Left hindlimb (tissue), 1 donor: ENCODE measurements at places on chromosomes 13 and 19.

DNA sequence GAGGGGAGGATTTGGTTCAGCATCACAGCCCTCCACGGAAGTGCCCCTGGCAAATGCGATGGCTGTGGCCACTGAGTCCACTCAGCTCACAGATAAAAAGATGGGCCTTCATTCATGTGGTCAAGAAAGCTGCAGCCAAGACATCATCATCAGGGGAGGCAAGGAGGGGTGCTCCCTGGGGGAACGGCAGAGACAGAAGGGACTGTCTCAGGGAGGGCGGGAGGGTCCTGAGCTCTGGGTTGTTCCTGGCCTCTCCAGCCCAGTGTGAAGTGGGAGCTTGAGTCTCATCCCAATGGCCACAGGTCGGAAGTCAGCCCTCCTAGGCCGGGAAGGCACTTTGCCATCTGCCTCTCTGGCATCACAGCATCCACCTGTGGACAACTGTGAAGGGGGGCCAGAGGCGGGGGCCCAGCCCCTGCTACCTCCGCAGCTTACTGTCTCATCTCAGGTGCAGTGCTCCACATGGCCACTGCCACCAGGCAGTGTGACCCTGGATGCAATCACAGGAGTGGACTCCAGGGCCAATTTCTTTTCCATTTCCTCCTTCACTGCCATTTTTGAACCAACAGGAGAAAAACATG lies 137.8 kb upstream of the SOX1 start:
- DNase-seq: no peak

DNA sequence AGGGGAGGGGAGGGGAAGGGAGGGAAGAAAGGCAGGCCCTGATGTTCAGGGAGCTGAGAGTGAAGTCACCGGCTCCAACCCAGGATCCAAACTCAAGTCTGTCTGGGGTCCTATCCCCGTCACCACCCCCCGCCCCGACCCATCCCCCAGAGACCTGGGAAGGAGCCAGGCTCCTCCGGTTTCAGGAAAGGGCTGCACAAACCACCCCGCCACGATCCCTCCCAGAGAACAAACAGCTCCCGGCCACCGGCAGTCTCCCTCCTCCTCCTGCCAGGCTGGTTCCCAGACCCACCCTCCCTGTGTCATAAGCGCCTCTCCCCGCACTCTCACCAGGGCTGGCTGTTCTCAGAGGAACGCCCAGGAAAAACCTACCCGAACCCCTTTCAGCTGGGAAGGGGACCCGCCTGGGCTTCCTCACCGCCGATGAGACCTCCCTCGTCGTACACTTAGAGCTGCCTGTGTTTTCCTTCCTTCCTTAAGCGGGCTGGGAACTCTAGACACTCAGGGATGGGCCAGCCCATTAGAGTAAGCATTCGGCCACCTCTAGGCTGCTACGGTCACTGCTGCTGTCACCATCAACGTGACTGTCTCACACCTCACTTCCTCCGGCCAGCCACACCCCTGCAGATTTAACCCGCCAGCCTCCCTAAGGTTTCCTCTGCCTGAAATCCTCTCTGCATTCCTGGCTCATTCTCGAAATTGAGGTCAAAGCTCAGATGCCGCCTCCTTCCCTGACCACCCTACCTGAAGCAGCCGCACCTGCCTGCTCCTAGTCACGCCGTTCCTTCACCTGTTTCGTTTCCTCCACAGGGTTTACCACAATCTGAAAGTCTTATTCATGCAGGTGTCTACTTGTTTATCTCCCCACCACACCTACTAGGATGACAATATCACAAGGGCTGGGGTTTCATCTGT lies 6.3 kb upstream of the RDH13 start:
- DNase-seq: peak; percentile 66

- DNase-seq: no peak
Observed at GRCh38 chr19:16167055-16167454, 6.3 kb downstream of the CIB3 start.

- no peak for DNase-seq
Observed at GRCh38 chr19:18230941-18231734, 4.9 kb upstream of the PDE4C start.

- DNase-seq: no peak
Observed at GRCh38 chr13:101449790-101450748, 2.4 kb upstream of the ITGBL1 start.

- DNase-seq: no peak
Observed at GRCh38 chr19:38867171-38867780, 10.8 kb downstream of the RINL start.

- DNase-seq: no peak
Observed at GRCh38 chr13:42048342-42048683, at the start of gene DGKH. TSS of gene DGKH (plus strand) at chr13:42048648. CDS start at chr13:42048774, 126 bp downstream.

- no peak for DNase-seq
Observed at GRCh38 chr19:34662919-34663318, 14.0 kb downstream of the SCGB2B2 start.

DNA sequence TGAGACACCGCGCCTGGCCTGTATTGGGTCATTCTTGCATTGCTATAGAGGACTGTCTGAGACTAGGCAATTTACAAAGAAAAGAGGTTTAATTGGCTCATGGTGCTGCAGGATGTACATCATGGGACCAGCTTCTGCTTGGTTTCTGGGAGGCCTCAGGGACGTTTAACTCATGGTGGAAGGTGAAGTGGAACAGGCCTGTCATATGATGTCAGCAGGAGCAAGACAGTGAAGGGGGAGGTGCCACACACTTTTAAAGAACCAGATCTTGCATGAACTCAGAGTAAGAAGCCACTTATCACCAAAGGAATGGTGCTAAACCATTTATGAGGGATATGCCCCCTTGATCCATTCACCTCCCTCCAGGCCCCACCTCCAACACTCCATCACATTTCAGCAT lies 18.7 kb downstream of the CARD8 start:
- no peak for DNase-seq

DNA sequence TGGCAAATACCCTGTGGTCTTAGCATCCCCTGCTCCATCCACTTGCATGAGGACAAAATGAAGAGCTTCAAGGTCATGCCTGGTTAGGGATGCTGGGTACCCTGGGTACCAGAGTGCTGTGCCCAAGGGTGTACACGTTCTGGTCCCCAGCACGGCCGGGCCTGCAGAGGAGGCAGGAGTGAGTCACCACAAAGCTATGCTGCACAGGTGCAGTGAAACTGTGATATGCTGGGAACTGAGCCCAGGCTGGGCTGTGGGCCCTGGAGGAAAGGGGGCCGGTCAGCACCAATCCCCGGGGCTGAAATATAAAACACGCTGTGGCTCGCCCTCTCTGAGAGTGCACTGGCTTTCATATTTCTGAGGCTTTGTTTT lies 95.1 kb downstream of the TSHZ3 start:
- DNase-seq: peak; percentile 66

GRCh38 chr13:46166947-46167610 lies 14.9 kb downstream of the LCP1 start:
- DNase-seq: no peak

DNA sequence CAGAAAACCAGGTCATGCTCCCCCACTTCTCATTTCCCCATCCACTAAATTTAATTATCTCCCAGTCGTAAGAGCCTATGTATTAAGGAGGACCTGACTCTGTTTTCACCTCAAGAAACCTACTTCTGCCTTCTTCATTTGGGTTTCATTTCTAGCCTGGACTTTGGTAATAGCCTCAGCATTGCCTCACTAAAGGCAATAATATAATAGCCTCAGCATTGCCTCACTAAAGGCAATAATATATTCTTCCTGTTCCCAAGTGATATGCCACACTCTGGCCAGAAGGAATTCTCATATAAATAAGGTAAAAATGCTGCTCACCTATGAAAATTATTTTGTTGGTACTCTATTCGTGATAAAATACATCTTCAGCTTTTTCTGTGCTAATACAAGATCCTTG lies 993.9 kb downstream of the EFNB2 start:
- no peak for DNase-seq

GRCh38 chr13:103607995-103608394 lies 541.8 kb upstream of the SLC10A2 start:
- DNase-seq: no peak

DNA sequence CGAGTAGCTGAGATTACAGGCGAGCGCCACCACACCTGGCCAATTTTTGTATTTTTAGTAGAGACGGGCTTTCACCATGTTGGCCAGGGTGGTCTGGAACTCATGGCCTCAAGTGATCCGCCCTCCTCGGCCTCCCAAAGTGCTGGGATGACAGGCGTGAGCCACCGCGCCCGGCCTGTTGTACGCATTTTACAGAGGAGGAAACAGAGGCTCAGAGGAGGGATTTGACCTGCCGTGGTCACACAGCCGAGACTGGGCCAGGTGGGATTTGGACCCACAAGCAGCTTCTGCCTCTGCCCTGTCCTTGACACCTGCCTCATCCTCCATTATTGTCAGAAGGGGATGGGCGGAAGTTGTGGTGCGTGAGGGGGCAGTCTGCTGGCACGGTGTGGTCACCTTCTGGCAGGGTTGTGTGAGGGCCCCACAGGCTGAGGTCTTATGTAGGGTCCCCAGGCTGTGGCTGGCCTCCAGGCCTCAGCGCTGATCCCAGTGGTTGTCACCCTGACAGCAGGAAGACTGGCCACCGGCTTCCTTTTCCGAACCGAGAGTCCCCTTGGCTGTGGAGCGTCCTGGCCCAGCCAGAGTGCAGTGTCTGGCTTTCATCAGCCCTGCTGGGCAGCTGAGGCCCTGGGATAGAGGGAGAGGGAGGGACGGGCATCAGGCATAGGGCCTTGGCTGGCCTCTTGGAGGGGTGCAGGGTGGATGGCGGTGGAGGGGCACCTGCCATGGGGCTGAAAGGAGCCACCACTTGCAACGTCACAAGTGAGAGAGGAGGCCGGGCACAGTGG lies 20.3 kb downstream of the NFIC start:
- no peak for DNase-seq

DNA sequence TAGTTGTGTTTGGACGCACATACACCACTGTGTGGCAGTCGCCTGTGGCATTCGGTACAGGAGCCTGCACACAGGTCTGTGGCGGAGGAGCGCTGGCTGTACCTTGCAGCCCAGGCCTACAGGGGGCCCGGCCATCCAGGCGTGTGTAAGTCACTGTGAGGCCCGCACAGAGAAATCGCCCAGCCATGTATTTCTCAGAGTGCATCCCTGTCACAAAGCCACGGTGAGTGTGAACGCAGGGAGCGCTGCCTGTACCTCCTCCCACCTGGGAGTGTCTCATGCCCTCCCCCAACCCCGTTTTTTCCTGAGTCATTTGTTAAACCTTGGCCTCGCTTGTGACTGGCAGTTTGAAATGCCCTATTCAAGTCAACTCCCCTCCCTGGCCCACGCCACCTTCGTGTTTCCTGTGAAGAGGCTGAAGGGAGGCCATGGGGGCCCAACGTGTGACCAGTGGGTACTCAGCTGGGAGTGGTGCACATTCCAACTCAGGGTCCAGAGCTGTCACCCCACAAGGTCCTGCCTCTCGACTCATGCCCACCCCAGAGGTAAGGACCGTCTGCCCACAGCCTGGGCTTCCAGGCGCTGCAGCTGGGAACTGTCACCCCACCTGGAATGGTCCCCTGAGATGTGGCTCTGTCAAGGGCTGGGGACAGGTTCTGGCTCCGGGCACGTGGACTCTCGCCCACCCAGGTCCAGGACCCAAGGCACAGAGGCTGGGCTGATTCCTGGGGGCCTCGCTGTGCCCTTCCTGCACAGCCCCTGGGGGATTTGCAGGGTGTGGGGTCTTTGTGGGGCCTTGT lies 11.6 kb upstream of the RASA3 start:
- peak; percentile 23 for DNase-seq

- DNase-seq: no peak
Observed at GRCh38 chr19:7597689-7598088, 2.0 kb downstream of the CAMSAP3 start.

- no peak for DNase-seq
Observed at GRCh38 chr13:101514695-101515275, 62.3 kb downstream of the ITGBL1 start.

DNA sequence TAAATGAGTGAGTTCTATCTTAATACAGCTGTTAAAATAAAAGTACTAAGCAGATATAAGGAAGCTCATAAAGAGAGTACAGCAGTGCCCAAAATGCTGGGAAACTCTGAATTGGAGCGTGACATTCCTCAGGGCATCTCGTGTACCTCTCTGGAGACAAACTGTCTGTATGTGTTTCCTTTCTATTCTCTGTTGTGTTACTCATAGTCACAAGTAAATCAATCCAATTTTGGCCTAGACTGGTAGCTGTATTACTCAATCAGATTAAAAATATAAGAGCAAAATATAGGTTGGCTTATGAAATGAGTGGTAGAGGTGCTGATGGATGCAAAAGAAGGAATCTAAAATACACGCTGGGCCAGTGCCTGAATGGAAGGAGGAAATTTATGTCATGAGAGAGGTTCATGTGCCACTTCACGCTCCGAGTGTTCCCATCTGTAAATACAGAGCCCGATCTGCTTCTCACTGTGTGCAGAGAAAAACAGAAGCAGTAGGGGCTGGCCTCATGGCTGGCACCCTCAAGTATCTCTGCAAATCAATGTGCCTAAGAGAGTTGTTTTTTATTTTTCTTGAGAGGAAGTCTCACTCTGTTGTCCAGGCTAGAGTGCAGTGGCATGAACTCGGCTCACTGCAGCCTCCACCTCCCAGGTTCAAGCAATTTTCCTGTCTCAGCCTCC lies 58.7 kb upstream of the RGCC start:
- no peak for DNase-seq

- peak; percentile 94 for DNase-seq
Observed at GRCh38 chr19:52601025-52601973, 31.2 kb downstream of the ZNF701 start.

GRCh38 chr19:57099199-57099661 lies 20.6 kb upstream of the USP29 start:
- DNase-seq: peak; percentile 82

GRCh38 chr13:20997301-20998161 lies 63.9 kb downstream of the LATS2 start:
- peak; percentile 68 for DNase-seq

DNA sequence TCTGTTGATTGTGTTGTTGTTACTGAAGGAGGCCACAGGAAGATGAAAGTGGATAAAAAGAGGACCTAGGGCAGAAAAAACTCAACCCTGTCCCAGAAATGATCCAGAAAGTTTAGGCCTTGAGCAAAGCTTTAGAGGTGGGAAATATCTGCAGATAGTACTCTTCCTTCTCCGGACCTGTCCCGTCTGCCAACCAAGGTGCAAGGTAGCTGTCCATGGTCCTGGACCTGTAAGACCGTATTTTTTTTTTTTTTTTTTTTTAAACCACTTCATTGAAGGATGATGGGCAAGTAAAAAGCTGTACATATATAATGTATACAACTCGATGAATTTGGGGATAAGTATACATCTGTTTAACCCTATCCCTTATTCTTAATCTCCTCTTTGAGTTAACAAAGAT lies 225.9 kb downstream of the OLFM4 start:
- no peak for DNase-seq

- no peak for DNase-seq
Observed at GRCh38 chr13:44302233-44302632, 71.4 kb upstream of the SERP2 start.

GRCh38 chr19:49851456-49852259 lies 699 bp downstream of the PTOV1 start:
- DNase-seq: peak; percentile 82

- DNase-seq: no peak
Observed at GRCh38 chr13:38879278-38879677, 111.4 kb downstream of the STOML3 start.
